NCI-H146 (cell line): ENCODE measurements at places on chromosomes 1 and 21.

DNA sequence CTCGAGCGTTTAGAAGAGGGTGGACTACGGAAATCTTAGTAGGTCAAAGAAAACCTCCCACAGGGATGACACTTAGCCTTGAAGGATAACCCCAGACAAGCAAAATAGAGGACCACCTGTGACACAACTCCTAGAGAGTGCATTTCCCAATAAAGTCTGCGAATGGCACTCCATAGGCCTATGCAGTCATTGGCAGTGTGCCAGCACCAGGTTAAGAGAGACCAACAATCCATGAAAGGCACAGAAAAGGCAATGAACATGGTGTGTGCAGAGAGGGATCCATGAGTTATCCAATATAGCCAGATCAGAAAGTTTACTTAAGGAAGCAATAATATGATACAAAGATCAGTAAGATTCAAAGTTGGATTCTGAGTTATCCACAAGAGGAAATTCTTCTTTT, 45.2 kb upstream of the FMO2 start:
- DNase-seq, result peak; percentile 2

DNA sequence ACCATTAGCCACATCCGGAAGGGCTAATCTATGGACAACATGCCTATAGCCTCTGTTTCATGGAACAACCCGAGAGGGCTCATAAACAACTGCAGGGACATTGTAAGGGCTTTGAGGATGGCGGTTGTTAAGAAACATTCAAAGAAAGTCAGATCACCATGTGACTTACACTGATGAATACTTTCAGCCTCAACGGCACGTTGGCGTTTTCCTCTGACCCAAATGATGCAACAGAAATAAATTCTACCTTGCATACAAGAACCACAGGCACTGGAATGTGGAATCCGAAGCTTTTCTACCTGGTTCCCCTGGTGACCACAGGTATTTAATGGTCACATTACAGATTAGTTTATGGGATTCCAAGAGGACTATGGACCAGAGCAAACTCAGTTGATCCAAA, 107.0 kb downstream of the CLIC6 start:
- DNase-seq, result no peak

- DNase-seq, result no peak
Measured at GRCh38 chr1:203063287-203063686, 22.5 kb downstream of the MYOG start.

GRCh38 chr1:195686764-195687163, 921.5 kb downstream of the KCNT2 start:
- no peak for DNase-seq

DNA sequence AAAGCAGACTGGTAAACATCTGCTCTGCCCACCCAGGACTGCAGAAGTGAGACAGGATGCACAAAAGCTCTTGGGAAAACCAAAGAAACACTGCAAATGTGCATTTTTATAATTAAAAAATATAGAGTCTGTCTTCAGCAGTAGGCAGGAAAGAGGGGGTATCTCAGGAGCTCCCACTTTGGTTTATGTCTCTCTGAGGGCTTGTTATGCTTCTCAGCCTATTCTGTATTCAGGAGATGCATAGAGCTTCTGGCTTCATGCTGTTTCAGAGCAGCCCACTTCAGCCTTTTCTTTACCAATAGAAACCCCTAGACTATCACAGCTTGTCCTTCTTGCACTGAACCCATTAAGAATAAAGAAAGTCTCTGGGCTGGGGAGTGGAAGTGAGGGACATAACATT, 148.0 kb downstream of the ROR1 start:
- DNase-seq, result no peak

DNA sequence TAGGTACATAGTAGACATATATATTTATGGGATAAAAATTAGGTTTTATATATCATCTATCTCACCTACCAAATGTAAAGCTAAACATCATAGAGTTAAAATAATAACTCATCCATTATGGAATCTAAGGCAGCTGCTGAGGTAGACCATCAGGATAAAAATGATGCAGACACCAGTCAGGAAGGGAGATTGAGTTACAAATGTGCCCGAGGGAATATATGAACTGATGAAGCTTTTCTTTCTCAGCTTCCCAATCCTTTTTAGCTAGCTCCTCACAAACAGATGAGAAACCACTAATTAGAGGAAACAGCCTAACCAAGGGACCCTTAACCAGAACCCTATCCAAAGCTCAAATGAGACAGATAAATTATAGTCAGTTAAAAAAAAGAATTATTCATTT, 20.9 kb downstream of the TTLL7 start:
- peak; percentile 81 for DNase-seq

- no peak for DNase-seq
Measured at GRCh38 chr21:41977034-41977950, 23.5 kb upstream of the C2CD2 start.

DNA sequence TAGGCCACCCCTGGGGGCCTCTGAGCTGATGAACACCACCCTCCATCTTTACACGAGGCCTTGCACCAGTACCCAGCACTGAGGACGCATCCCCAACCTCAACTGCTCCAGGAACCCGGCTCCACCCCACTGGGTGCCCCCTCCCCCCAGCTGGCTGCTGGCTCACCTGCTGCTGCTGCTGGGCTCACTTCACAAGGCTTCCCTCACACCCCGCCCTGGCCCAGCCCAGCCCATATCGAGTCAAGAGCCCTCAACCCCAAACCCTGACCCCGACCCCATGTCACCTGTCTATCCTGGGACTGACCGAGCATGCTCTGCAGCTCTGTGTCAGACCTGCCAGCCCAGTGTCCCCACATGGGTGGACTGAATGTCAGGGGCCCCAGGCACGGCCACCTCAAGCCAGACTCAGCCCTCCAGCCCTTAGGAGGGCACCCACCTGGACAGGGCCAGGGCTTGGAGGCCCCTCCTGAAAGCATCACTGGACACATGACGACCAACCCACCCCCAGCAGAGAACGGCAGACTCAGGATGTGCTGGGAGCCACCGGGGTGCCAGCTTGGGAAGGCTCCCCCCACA, 21.4 kb downstream of the WNT9A start:
- no peak for DNase-seq

GRCh38 chr1:151944126-151944856, 35.0 kb upstream of the THEM4 start:
- DNase-seq, result no peak

DNA sequence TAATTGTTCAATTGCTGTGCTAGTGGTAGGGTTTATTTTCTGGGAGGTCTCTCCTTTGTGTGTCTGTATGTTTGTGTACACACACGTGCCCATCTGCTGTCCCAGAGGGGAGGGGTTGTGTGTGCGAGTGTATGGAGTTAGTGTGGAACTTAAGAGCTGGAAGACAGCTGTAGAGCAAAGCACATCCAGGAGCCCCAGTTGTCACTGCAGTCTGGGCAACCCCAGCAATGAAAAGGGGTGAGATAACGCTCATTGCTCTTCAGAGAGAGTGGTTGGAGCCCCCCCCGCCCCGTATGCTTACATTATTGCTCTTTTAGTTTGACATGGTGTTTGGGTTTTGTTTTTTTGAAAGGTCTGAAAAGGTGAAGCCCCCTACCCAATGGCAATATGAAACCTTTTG, 36.9 kb downstream of the NCF2 start:
- no peak for DNase-seq

DNA sequence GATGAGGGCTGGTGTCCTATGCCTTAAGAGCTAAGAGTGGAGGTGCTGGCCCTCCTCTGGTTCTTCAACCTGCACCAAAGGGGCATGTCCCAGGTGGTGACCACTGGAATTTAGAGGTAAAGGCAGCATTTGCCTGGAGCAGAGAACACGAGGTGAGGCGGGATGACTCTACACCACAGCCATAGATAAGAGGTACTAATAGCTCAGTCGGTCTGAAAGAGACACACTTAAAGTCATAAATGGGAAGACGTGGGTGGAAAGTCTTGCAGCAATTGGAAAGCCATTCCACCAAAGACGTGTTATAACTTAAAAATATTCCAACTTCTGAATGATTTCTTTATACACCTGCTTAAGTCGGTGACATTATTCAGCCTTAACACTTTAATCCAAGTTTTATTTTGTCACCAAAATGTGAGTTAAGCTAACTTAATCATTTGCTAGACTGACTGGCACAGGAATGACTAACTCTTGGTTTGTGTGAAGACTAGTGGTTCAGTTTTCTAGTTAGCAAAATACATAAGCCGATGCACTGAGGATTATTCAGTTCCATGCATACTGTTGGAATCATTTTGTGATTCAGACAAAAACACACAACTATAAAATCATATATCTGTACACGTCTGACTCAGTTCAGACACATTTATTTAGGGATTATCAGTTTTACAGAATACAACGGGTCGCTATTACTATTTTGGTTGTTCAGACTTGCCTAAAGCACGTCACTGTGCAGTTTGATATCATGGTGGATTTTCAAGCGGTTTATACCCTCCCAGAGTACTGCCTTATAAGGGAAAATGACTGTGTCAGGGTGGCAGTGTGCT, 4.6 kb upstream of the ETS2 start:
- no peak for DNase-seq

DNA sequence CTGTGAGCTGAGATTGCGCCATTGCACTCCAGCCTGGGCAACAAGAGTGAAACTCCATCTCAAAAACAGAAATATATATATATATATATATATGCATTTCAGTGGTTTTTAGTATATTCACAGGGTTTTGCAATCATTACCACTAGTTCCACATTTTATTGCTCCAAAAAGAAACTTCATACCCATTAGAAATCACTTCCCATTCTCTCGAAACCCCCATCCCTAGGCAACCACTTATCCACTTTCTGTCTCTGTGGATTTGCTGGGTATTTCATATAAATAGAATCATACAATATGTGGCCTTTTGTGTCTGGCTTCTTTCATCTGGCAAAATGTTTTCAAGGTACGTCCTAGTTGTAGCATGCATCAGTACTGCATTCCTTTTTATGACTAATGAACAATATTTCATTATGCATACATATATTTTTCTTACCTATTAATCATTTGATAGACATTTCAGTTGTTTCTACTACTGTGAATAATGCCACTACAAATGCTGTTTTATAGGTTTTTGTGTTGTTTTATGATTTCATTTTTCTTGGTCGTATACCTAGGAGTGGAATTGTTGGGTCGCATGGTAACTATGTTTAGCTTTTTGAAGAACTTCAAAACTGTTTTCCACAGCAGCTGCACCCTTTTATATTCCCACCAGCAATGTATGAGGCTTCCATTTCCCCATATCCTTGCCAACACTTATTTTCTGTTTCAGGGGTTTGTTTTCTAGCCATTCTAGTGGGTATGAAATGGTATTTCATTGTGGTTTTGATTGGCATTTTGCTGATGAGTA, 95.9 kb downstream of the PHTF1 start:
- DNase-seq, result no peak

- peak; percentile 76 for DNase-seq
Measured at GRCh38 chr1:61392409-61393242, 310.3 kb downstream of the NFIA start.

- no peak for DNase-seq
Measured at GRCh38 chr1:97006044-97006661, 284.6 kb downstream of the PTBP2 start.

GRCh38 chr1:90359994-90360393, 357.1 kb downstream of the BARHL2 start:
- DNase-seq, result peak; percentile 34

- DNase-seq, result no peak
Measured at GRCh38 chr1:207298636-207299398, 22.7 kb upstream of the CD55 start.

DNA sequence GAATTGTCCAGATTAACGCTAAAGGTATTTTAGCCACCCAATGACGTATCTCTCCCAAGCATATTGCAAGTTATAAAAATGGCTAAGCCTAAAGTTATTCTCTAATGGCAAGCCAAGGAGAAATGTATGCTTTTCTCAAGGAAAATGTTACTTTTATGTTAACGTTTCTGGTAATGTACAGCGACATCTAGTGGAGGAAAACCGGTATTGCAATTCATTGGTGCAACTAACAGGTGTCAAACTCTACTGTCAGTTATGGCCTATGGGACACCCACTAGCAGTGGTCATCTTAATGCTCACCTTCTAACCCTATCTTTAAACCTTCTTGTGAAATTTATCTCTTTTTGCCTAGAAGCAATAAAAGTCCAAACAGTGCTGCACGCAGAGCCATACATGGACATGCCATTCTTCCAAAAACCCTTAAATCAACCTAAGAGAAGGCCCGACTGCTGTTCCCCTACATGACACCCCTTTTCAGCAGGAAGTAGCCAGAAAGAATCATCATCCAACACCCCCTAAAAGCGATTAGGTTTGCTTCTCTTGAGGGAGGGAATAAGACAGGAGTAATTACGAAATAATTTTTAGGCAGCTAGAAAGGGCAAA, 68.7 kb upstream of the LRIF1 start:
- DNase-seq, result peak; percentile 11
